H1 (cell line): ENCODE measurements at places on chromosomes 4 and X. TPM values are rescaled to one million over a fixed set of nuclear protein-coding genes. Genes with fewer than 3 reads are reported as not detected.

DNA sequence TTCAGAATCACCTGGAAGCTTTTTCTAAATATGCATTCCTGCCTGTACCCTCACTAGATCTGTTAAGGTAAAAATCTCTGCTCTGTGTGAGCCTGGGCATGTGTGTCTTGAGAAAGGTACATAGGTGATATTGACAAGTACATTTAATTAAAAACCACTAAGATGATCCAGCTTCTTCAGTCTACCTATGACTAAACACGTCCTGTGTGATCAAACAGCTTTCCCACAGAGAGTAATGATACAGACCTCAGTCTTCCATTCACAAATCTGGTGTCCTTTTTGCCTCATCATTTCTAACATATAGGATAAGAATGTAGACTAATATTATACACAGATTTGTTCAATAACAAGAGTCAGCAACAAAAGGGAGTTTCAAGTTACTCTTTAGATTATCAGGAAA, 42.6 kb downstream of the GALNT7 start:
- no peak for DNase-seq

SPIN2A gene
- 4.2 and 4.5 TPM in 2 replicates for total RNA-seq

GRCh38 chr4:27000820-27001219, 140.2 kb downstream of the STIM2 start:
- DNase-seq: no peak

TAPT1 gene
- total RNA-seq: 13.0 and 15.3 TPM in 2 replicates

GRCh38 chrX:147914591-147914990, 2.9 kb downstream of the FMR1 start:
- DNase-seq: no peak

DNA sequence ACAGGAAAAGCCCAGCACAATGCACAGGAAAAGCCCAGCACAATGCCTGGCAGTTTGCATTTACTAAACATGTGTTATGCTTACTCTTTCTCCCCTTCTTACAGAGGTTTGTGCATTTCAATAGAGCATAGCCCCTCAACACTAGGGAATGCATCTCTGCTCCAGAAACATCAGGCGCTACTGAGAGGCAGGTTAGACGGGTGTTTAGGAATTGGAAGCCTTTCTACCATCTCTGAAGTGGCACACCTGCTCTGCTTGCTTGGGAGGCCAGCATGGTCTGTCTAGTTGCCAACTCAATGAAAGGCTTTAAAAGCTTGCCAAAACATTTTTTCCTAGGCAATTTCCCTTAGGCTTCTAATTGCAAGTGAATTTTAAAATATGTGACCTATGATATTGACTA, 55.7 kb downstream of the GRID2 start:
- no peak for DNase-seq

- no peak for DNase-seq
Measured at GRCh38 chr4:103374758-103375157, 176.6 kb upstream of the CENPE start.

TXK gene
- total RNA-seq: not detected in 2 replicates

GRCh38 chr4:27934871-27935270, 1074.2 kb downstream of the STIM2 start:
- DNase-seq: no peak

PNPLA4 gene
- 12.8 and 14.3 TPM in 2 replicates for total RNA-seq

DRD5 gene
- 0.11 TPM in 1 of 2 replicates, not detected in the other for total RNA-seq

DNA sequence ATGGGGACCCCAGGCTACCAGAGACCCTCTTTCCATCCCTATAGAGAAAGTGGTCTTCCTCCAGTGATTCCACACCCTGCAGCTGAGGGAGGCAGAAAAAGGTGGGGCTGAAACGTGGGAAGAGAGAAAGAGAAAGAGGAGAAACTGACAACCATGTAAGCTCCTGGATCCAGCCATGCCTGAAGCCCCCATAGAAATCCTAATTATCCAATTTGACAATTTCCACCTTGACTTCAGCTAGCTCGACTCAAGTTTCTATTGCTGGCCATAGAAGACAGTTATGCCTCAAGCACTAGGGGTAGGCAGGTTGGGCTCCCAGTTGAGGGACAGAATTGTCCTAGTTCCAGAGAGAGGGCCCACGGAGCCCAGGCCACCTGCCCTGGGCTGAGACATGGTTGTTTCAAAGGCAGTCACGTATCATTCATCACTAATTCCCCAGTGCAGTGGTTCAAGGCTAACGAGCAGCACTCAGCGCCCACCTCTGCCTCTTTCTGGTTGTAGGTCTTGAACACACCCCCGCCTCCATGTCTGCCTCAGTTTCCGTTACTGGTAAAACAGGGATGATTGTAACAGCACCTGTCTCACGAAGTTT, 39.8 kb upstream of the ASMTL start:
- DNase-seq: no peak

SOWAHB gene
- total RNA-seq: 0.65 and 1.1 TPM in 2 replicates

GRCh38 chr4:54066088-54066415, 1.6 kb upstream of the CHIC2 start:
- DNase-seq: no peak

DNA sequence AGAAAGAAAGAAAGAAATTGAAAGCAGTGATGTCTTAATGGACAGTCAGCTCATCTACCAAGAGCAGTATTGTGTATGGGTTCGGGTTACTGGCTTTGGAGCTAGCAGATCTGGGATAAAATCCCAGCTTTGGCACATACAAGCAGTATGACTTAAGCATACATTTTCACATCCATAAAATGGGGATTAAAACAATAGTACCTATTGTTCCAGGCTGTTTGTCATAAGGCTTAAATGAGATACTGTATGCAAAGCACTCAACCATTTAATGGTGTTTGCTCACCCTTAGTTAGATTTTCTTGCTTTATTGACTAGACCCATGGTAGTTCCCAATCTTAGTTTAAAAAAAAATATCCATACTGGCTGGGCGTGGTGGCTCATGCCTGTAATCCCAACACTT, 7.8 kb upstream of the TMEM164 start:
- no peak for DNase-seq

DNA sequence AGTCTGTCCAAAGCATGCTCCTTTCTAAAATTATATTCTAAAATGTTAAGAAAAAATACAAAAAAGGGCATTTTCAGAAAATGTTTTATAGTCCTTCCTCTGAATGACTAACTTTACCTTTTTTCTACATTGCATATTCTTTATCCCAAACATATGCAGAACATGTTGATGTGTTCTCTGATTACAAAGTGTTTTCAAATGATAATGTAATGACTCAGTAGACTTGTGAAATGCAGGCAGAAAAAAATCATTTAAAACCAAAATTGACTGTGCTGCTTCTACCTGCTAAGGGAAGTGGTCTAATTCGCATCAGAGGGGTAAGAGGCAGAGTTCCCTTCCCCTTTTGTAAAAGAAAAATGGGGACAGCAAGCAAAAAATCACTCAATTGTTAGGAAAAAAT, 22.7 kb upstream of the YTHDC1 start:
- no peak for DNase-seq

ANXA10 gene
- total RNA-seq: not detected in 2 replicates

- DNase-seq: no peak
Measured at GRCh38 chr4:31139767-31140166, 419.6 kb downstream of the PCDH7 start.

GRCh38 chr4:77453911-77454310, 151.7 kb upstream of the CXCL13 start:
- no peak for DNase-seq

CT55 gene
- total RNA-seq: not detected in 2 replicates

RBM41 gene
- total RNA-seq: 26.2 and 26.4 TPM in 2 replicates

DNA sequence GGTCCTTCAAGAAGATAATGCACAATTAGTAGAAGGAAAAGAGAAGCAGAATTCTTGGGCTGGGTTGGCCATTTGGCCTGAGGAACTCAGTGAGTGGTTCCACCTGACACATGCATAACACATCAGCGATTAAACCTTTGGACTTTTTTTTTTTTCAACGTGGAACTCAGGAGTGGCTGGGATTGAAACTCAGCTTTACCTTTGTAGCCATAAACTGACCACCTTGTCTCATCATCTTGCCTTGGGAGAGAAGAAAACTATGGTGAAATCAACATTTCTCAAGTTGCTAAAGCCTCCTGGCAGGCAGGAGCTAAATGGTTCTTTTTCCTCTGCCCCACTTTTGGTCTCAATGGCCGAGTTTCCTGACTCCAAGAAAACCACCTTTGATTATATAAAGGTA, 16.3 kb downstream of the PTTG2 start:
- no peak for DNase-seq

SSX2 gene
- total RNA-seq: not detected in 2 replicates

GRCh38 chr4:77220828-77221613, 64.0 kb downstream of the CCNG2 start:
- no peak for DNase-seq

CXorf65 gene
- not detected in 2 replicates for total RNA-seq

AFP gene
- 9.9 and 10.4 TPM in 2 replicates for total RNA-seq

ZCCHC18 gene
- total RNA-seq: 2.6 and 3.7 TPM in 2 replicates

DNA sequence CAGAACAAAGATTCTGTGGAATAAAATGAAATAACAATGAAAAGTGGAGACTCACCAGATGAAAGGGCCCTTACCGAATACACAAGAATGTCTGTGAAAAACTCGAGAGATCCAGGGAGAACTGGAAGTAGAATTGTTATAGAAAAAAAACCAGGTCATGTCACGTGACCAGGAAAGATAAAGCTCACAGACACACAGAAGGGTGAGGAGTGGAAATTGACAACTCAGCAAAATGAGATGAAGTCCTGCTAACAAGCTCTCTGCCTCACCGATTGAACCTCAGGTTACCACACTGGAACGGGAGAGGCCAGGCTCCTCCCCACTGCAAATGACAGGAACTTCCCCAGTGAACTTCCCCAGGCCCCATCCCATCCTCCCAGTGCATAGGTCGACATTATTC, 1618.0 kb upstream of the PCDH10 start:
- no peak for DNase-seq

UGT2B17 gene
- total RNA-seq: not detected in 2 replicates

DNA sequence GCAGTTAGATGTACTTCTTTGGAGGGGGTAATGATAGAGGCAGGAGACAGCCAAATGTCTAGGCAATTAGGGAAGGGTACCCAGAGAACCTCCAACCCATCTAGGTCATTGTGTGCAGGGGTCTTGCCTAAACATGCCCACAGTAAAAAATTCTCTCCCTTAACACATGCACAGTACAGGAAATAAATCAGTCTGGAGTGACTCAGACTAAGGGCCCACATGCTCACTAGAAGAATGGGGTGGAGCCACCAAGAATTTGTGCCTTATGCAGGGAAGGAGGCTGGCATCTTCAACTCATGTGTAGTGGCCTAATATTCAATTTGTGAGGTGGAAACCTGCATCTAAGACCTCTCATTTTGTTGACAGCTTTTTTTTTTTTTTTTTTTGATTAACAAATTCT, 945.3 kb upstream of the GRIA3 start:
- DNase-seq: no peak

DNA sequence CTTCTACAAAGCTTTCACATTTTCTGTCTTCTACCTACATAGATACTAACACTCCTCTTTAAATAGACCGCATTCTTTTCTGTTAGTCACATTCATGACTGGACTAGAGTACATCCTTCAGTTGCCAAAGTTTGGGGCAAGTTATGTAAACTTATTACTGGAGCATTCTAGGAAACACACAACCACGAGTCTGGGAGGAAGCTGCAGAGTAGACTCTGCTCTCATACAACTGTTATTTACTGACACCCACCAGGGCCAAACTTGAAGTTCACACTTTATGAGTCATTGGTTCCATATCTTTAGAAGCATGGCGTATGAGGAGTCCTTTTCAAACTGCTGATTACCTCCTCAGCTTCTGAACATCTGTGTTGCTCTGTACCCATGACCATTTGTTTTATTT, 87.0 kb downstream of the RNF150 start:
- no peak for DNase-seq

- DNase-seq: no peak
Measured at GRCh38 chr4:7431696-7432530, 2.8 kb downstream of the PSAPL1 start.
